Fibroblast of upper back skin (primary cell): ENCODE measurements at places on chromosomes 3 and 15.

- DNase-seq, result peak; percentile 25
Observed at GRCh38 chr3:128946411-128946810, 47.5 kb downstream of the CFAP92 start.

DNA sequence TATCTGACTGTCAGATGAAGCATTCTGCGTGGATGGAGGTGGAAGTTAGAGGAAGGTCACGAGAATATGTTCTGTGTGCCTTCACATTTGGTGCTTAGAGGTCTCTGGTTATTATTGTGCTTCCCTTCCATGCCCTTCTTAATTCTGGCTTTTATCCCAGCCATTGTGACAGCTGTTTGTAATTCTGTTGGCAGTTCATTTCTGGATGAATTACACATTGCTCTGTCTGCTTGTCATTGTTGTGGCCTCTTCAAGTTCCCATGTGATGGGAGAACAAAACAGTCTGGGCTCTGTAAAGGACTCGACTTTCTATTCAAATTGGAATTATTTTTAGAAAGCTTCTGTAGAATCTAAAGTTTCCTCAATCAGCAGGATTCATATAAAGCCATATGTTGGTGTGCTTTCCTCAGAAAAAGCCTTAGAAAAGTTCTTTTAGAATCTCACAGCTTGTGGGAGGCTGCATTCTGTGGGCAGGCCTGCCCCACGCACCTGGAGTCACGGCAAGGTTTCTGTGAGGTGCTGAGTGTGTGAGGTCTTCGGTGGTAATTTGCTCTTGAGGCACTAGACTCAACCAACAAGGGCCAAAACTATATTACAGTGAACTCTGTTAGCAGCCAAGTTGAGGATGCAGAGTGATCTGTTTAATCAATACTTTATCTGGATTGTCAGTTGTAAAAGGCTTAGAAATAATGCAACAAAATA lies 397.4 kb upstream of the AZI2 start:
- DNase-seq, result peak; percentile 4

GRCh38 chr3:5112043-5112442 lies 10.0 kb upstream of the ARL8B start:
- no peak for DNase-seq

DNA sequence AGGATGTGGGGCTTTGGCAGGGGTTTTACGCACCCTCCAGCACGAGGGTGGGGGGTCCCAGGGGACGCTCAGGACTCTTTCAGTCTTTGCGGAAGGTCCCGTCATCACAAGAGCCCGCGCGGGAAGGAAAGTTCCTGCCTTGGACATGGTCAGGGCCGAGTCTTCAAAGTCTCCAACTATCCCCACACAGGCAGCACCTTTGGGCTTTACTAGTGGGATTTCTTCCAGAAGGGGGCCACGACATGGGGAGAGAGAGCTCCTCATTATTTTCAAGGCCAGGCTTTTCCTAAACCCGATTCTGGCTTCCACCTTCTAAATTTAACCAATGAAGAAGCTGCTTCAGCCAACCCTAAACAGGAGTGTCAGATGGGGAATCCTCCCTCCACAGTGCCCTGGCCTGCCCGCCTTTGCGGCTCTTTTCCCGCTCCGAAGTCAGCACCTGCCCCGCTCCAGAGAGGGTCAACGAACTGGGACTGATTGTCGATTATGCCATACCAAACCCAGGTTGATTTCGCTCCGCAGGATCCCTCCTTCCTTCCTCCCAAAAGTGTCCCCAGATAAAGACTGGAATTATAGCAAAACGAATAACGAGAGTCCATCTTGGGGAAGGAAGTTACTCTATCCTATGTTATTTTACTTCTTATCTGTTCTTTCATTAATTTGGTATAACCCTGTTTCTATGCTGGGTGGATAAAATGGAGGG lies 11.0 kb downstream of the SHOX2 start:
- DNase-seq, result no peak

DNA sequence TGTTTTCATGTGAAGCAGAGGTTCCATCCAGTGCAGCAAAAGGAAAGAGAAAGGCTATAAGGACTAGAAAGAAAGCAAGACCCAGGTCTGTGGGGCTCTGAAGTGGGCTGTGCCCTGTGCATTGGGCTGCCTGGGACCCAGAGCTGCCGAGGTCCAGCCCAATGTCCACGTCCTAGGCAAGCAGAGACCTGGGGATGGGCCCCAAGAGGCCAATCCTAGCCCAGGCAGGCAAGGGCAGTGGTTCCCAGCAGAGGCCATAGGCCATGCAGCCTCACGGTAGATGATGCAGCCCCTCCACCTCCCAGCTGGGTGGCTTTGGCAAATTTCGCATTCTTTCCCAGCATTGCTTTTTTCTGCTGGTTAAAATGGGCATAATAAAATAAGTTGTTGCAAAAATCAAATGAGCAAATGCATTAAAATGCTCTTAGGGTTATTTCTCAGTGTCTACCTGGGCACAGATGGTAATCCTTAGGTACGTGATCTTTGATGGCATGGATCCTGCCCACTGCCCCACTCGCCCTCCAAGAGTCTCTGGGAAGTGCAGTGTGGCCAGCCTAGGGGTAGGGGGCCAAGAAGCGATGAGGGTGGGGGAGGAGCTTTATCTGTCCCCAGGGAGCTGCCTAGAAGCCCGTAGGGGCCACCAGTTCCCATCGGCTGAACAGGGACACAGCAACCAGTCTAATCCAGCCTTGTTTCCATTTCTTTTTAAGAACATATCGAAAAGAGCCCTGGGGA lies 22.3 kb upstream of the GP9 start:
- DNase-seq, result no peak

DNA sequence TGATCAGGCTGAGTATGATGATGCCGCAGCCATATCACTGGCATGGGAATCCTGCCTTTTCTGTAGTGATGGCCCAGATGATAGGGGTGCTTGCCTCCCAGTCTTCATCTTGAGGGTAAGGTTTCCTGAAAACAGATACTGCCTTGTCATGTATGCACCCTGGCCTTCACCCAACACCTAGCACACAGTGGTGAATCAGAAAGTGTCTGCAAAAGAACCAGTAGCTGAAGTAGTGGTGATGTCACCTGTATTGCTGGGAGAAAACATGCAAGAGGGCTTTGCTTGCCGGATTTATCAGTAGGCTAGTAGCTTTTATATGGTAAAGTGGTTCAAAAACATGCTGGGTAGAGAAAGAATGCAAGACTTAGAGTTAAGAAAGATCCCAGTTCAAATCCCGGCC lies 419.8 kb upstream of the WNT5A start:
- DNase-seq, result no peak

GRCh38 chr15:76730262-76730661 lies 174.9 kb downstream of the SCAPER start:
- DNase-seq, result no peak

GRCh38 chr3:160069986-160070385 lies 81.4 kb downstream of the IL12A start:
- no peak for DNase-seq

DNA sequence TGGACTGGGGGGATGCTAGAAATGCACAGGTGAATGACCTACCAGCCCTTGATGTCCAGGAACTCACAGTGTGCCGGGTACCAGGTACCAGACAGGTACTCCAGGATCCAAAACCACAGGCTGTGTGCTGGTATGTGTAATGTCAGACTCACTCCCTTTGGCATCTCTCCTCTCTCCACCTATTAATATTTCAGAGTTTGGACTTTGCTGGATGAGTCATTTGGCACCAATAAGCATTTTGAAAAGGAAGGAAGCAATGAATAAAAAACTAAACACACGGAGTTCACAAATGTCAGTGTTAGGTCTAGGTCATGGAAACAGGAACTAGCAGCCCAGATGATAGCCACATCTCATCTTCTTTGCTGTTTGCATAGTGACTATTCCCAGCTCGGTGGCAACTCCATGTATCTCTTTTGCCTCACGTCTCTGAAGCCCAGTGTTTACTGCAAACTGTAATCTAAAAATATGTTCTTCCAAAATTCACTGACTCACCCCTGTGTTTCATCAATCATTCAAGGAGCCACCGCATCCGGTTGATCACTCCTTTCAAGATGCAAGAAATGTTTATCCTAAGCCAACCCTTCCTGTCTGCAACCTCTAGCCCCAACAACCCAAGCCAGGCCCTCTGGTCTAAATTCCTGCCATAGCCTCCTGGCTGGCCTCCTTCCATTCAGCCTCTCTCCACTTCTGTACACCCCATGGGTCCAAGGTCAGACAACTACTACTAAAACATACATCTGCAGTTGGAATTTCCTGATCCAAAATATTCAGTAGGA lies 8.4 kb downstream of the ITGB5 start:
- peak; percentile 97 for DNase-seq

DNA sequence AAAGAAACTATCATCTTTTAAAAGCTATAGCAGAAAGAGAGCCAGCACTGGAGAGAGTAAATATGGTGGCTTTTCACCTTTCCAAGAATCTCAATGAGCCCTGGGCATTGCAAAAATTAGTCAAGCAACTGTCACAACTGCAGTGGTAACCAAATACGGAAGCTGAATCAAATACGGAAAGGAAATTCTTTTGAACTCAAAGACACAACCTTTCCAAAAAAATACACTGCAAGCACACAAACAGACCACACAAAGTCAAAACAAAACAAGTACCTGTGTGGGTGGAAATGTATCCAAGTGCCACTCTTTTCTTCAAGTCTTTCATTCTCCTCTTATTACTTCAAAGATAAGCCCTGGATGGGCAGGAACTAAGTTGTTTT lies 17.6 kb downstream of the VGLL4 start:
- no peak for DNase-seq

GRCh38 chr3:60555686-60556354 lies 695.4 kb downstream of the FHIT start:
- peak; percentile 58 for DNase-seq

DNA sequence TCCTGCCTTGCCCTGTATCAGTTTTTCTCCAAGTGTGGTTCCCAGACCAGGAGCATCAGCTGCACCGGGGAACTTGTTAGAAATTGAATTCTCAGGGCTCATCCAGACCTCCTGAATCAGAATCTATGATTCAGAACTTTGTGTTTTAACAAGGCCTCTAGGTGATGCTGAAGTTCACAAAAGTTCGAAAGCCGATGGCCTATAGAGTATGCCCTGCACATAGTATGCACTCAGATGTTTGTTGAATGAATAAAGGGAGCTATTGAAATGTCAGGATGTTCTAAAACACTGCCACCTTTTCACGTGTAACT lies 664 bp upstream of the LARP6 start:
- DNase-seq, result peak; percentile 66

DNA sequence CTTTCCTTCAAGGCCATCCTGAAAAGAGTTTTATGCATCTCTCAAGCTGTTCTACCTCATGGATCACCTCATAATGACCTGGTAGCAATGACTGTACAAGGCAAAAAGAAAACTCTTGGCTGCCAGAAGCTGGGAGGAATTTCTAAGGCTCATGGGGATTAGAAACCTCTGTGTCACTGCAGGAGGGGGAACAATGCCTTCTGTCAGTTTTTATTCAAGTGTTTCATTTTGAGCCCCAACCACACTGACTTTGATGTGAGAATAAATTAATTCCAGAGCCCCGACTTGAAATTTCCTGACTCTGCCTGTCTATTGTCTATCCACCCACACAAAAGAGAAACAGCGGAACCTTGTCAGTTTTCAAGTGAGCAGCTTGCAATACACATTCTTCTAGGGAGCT lies 58.7 kb upstream of the MRPL3 start:
- peak; percentile 73 for DNase-seq

- peak; percentile 26 for DNase-seq
Observed at GRCh38 chr3:107992976-107993684, 97.7 kb downstream of the CD47 start.
